Left renal cortex interstitium (tissue), 4 donors: ENCODE measurements at places on chromosomes 1 and 21. TPM values are rescaled to one million over a fixed set of nuclear protein-coding genes. Genes with fewer than 3 reads are reported as not detected.

- no peak for DNase-seq
Observed at GRCh38 chr1:86953167-86953566, 38.7 kb downstream of the HS2ST1 start.

GRCh38 chr1:37719572-37720195 lies 27.4 kb downstream of the CDCA8 start:
- no peak for DNase-seq

- no peak for DNase-seq
Observed at GRCh38 chr1:232766241-232766890, 38.9 kb upstream of the MAP10 start.

DNA sequence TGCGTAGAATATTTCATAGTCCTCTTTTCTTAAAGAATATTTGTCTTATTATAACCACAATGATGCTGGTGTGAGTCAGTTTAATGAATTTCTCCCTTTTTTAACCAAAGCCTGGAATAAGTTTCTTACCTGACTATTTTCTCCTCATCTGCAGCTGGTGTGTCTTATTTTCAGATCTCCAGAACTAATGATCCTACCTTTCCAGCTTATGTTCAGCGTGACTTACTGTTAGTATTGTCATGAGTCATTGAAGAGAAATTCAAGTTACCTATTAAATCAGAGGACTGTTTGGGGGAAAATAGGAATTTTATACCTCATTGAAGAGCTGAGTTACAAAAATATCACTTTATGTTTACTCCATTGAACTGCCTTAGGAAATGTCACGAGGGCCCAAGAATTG lies 482.1 kb downstream of the RWDD3 start:
- no peak for DNase-seq

- DNase-seq: no peak
Observed at GRCh38 chr1:174218983-174219382, 59.7 kb downstream of the RABGAP1L start.

DNA sequence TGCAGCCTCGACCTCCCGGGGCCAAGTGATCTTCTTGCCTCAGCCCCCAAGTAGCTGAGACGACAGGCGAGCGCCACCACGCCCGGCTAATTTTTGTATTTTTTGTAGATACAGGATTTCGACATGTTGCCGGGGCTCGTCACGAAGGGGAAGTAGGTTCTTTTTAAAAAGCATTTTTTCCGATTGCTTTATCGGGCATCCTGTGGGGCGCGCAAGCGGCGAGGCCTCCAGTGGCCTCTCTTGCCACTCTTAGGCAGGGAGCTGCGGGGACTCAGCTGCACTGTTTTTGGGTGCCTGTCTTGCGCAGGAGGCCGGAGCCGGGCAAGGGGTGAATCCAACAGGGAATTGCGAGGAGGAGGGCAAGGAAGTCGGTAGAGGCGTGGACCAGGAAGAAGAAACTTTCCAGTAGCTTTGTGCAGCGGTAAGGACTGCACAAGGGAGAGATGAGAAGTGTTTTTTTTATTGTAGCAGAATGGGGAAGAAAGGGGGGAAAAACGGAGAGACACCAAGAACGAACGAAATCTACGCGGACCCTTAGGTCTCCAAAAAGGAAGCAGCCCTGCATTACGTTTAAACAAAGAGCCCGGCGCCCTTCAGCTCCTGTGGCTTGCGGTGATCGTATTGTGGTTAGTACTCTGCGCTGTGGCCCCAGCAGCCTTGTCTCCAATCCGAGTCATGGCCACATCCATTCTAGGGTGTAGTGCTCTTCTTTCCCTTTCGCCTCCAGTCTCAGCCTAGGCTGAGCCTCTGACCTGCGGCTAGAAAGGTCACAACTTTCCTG lies 164.8 kb downstream of the PPIAL4G start:
- DNase-seq: no peak

- DNase-seq: no peak
Observed at GRCh38 chr1:233281711-233282581, 13.6 kb downstream of the PCNX2 start.

DNA sequence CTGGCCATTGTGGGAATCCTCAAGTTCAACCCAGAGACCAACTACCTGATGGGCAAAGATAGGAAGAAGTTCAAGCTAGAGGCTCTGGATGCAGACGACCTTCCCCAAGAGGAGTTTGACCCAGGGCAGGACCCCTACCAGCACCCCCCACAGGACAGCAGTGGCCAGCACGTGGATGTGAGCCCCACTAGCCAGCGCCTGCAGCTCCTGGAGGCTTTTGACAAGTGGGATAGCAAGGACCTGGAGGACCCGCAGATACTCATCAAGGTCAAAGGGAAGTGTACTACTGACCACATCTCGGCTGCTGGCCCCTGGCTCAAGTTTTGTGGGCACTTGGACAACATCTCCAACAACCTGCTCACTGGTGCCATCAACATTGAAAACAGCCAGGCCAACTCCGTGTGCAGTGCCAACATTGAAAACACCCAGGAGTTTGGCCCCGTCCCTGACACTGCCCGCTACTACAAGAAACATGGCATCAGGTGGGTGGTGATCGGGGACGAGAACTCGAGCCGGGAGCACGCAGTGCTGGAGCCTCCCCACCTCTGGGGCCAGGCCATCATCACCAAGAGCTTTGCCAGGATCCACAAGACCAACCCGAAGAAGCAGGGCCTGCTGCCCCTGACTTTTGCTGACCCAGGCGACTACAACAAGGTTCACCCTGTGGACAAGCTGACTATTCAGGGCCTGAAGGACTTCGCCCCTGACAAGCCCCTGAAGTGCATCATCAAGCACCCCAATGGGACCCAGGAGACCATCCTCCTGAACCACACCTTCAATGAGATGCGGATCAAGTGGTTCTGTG lies 30.6 kb upstream of the GPR137B start:
- no peak for DNase-seq

DNA sequence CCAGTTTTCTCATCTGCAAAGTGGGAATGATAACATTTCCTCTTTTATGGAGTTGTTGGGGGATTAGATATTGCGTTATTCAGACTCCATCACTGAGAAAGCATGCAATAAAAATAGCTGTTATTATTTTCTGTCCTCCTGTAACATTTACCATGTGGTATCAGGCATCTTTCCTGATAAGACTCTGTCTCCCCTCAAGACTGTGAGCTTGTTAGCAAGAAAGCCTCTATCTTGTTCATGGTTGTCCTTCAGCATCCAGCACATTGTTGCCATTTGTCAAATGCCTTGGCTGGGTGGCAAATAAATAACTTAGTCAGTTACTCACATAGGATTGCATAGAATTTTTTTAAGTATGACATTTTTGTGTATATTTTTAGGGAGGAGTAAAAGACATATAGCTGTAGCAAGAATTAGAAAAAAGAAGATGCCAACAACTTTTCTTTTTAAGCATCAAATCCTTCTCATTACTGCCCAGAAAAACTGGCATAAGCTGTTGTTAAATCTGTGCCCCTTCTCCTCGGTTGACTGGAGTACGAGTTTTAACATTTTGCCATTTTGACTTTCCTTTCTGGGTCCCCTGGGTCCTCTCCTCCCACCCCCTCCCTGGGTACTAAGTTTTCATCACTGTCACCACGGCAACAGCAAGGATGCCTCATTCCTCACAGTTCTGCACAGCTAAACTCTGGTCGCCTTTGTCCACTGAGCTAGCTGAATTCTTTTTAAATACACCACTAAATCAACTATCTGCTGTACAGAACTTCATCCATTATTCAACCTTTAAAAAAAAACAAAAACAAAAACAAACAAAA lies 1.0 kb upstream of the JAM2 start:
- DNase-seq: no peak

- DNase-seq: no peak
Observed at GRCh38 chr1:54716299-54717047, 812 bp downstream of the TTC4 start.

DNA sequence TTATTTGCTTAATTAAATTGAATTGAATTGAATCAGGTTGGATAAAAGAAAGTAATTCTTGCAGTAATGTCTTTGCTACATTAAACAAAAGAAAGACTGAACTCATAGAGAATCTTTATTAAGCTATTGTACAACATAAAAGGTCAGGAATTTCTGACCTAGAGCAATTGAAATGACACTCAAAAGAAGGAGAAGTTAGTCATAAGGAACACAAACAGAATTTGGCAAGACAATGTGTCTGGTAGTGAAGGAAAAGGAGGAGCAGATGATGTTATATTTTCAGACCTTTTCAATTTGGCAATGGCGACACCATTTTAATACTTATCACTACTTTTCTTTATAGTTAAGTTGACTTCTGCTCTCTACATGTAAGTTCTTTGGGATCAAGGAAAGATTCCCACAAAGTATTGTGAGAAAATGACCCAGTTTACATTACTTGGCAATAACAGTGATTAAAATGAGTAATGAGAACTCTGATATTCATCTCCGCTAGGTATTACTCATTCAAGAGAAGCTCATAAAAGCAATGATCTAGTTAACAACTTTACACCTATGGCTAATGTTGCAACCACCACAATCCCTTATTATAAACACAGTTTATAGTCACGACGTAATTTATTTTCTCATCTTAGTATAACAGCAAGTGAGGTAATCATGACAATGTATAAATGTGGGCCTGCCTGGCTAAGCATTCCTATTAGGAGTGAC lies 14.7 kb upstream of the KRTAP21-1 start:
- no peak for DNase-seq

GRCh38 chr1:234608911-234609690 lies 877 bp downstream of the IRF2BP2 start:
- no peak for DNase-seq

GRCh38 chr21:46221664-46222435 lies 6.7 kb downstream of the LSS start:
- DNase-seq: no peak

Gene NLRP3
- polyA plus RNA-seq: 1.2 TPM

Gene ESRRG
- 40.5 TPM for polyA plus RNA-seq
